AML-193 (cell line): ENCODE measurements at places on chromosomes 7 and 10.

DNA sequence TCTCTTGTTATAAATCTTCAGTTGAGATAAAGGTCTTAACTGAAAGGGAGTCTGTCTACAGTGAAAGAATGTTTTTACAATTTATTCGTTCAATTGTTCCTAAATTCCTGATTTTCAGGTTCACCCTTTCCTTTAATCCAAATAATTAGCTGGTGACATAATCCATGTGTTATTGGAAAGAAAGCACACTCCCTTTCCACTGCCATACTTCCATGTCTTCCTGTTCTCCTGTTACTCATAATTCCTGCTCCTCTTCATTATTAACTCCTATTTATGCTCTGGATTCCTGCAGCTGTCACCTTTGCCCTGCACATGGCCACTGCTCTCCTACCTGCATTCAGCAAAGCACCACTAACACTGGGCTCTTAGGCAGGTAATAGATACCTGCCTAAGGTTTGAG is 40.0 kb upstream of the FAM3C start:
- no peak for DNase-seq

DNA sequence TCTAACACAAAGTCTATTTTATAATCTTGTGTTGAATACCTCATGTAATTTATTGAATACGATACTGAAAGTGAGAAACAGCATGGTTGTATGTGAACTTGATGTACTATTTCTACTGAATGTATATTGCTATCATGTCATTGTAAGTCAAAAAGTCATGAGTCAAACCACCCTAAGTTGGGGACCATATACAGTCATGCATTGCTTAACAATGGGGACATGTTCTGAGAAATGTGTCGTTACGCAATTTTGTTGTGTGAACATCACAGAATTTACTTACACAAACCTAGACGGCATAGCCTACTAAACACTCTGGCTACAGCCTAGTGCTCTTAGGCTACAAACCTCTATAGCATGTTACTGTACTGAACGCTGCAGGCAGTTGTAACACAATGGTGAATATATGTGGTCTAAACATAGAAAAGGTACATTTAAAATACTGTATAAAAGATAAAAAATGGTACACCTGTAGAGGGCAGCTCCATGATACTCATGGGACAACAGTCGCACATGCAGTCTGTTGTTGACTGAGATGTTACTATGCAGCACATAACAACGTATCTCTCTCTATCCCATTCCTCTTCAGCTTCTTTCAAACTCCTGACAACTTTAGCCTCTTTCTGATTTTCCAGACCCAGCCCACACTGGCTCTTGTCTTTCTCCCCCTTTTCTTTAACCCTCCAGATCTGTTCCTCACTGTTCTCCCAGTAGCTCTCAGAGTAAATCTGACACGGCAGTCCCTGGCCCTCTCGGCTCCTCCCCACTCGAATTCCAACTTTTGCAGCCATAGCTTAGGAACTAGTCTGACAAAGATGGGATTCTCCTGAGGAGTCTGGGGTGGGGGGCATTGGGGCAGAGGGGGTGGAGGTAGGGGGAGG is 90.1 kb downstream of the SNX10 start:
- DNase-seq: no peak

GRCh38 chr7:115153769-115154477 is 232.0 kb downstream of the MDFIC start:
- no peak for DNase-seq

DNA sequence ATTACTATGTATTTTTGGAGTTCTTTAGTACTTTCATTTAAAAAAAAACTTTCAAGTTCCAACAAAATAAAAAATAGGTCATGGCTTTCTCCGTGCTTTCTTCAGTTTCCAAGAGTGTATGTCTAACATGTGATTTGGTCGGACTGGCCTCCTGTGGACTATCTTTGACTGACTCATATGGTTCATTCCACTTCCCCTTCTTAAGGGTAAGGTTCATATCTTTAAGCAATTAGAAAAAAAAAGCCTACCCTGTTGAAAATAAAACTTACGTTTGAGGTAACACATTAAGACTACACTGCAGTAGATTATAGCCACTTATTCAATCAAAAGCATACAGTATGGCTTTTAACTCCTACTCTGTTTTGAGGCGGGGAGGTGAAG is 112.8 kb upstream of the AHR start:
- peak; percentile 15 for DNase-seq

DNA sequence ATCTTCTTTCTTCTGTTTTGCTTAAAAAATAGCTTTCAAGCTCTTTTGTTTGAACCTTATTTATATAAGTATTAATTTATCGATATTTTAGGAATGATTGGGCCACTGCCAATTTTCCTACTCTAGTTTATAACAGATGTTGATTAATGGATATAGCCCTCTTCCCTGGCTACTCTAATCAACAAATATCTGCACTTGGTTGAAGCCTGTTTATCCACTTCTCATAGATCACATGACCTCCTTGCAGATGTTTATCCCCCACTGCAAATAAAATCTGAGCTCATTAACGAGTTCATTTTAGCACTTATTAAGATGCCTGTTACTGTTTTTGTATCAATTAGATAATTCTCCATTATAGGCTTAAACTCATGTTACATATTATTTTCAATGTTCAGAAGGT is 715.3 kb downstream of the CNTNAP2 start:
- no peak for DNase-seq

DNA sequence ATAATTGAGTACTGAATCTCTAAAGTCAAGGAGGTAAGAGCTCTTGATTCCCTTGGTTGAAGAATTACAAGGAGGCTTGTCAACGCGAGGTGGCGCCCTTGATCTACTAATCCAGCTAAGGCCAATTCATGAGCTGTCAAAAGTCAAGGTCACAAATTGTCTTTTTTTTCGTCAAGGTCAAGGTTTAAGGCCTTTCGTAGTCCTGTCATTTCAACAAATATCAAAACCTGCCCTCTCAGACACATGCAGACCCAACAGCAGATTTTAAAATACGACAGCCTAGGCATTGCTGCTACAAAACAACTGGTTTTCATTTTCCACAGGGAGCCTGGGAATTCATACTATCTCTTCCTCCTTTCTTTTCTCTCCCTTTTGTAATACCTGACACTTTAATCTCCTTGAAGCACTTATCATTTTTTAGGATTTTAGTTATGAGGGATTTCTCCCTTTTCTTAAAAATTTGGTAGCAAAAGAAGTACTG is 3.6 kb downstream of the HOXA13 start:
- DNase-seq: peak; percentile 65

GRCh38 chr10:95567903-95568630 is 6.9 kb upstream of the SORBS1 start:
- DNase-seq: no peak

- DNase-seq: no peak
Observed at GRCh38 chr7:10803720-10804119, 170.0 kb upstream of the PHF14 start.

DNA sequence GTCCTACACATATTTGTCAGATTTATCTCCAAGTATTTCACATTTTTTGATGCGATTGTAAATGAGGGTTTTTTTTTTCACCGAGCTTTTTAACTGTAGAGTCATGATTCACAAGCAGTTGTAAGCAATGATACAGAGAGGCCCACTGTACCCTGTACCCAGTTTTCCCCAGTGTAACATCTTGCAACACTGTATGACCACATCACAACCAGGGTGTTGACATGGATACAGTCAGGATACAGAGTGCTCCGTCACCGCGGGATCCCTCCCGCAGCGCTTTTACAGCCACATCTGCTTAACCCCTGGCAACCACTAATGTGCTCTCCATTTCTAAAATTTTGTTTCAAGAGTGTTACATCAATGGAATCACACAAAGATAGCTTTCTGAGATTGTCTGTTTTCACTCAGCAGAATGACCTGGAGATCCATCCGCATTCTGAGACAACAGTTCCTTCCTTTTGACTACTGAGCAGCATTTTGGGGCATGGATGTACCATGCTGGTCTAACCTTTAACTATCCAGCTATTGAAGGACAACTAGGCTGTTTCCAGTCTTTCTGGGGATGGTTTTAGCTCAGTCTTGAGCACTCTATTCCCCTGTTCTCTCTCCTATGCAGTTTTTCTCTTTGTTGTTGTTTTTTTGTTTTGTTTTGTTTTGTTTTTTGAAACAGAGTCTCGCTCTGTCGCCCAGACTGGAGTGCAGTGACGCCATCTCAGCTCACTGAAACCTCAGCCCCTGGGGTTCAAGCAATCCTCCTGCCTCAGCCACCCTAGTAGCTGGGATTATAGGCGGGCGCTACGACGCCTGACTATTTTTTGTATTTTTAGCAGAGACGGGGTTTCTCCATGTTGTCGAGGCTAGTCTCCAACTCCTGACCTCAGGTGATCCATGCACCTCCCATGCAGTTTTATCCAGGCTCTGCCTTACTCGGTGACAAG is 25.9 kb downstream of the GPRIN2 start:
- DNase-seq: no peak

DNA sequence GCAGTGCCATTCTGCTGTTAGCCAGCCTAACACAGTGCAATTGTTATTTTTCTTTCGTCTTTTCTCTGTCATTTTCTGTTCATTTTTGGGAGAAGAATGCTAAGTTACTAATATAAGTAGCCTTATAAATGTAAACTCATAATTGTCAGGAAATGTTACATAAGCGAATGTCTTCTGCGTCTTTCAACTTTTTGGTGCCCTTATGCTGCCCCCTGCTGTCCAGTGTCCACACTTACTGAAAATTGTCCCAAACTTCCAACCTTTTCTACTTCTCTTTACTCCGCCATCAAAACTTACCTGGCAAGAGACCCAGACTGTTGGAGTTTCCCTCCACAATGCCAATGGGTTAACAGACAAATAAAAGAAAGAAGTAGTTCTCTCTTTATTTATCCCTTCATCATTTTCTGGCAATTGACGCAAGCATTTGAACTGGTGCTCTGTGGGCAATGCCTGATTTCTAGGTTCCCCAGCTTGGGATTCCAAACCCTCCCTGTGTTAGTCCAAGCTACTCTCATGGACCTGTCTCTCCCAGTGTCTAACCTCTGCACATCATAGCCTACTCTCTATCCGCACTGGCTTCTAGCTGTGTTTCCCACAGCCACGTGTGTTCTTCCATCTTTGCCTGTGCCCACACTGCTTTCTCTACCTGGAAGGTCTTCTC is 21.0 kb upstream of the EPC1 start:
- peak; percentile 68 for DNase-seq

DNA sequence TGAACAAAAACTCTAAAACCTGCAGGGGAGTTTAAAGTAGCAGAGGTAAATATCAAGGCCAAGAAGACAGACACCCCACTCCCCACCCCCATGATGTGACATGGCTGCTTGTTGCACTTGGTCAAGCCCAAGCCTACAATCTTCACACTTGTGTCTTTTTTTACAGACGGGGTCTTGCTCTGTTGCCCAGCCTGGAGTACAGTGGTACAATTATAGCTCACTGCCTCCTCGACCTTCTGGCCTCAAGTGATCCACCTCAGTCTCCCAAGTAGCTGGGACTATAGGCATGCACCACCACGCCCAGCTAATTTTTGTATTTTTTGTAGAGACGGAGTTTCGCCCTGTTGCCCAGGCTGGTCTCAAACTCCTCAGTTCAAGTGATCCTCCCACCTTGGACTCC is 71.9 kb upstream of the CYTH3 start:
- no peak for DNase-seq

- no peak for DNase-seq
Observed at GRCh38 chr7:85896531-85896930, 709.7 kb upstream of the SEMA3D start.

DNA sequence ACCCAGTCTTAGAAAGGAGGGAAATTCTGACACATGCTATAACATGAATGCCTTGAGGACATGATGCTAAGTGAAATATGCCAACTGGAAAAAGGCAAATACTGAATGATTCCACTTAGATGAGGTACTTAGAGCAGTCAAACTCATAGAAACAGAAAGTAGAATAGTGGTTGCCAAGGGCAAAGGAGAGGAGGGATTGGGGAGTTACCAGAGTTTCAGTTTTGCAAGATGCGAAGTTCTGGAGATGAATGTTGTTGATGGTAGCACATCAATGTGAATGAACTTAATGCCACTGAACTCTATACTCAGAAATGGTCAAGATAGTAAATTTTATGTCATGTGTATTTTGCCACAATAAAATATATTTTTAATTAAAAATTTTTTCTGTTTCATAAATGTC is 38.9 kb downstream of the DRGX start:
- DNase-seq: no peak

DNA sequence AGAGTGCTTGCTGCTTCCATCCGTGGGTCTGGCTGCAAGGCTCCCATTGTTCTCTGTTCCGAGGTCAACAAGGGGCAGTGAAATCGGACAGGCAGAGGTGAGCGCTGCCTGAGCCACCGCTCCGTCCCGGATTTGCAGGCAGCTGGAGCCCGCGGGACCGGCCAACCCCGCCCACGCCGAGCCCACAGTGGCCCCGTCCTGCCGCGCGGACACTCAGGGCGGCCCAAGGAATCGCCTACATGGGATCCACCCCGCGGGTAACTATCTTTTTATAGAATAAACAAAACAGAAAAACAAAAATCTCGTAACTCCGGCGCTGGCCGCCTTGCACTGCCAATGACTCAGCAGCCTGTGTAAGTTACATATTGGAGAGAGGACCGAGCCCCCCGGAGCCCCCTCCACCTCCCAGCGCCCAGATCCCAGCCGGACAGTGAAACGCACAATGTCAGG is 1.9 kb downstream of the BNIP3 start:
- DNase-seq: no peak

GRCh38 chr10:79068203-79068561 is 584 bp upstream of the ZMIZ1 start:
- DNase-seq: no peak

DNA sequence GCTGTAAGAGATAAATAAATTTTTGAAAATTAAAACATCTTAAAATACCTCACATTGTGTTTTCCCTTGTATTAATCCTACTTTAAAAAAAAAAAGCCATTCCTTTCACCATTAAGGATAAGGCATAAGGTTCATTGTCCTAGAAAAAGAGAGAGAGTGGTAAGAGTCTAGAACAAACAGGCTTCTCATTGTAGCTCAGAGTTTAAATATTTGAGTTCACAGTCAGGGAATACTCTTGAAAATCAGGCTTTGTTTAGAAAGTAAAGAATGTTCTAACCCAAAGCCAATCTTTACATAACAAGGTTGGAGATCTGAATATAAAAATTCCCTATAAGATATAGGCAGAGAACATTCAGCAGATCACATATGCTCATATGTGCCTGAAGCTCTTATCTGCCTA is 40.2 kb upstream of the TES start:
- no peak for DNase-seq

GRCh38 chr10:20582041-20582440 is 315.1 kb downstream of the NEBL start:
- DNase-seq: no peak

DNA sequence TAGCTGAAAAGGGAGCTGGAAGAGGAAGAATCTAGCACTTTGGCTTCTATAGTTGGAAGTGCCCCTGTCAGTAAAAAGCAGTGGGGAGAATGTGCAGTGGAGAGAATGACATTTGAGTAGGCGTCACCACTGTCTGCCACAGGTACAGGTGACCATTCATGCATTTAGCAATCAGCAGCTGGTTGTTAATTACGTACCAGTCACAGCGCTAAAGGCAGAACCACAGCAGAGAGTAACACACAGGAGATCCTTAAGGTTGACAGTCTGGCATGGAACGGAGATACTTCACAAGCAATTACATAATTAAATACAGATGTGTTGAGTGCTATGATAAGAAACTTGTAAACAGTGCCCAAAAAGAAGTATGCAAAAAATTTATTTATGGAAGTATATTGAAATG is 24.8 kb downstream of the C10orf67 start:
- no peak for DNase-seq
